Transverse colon (tissue), 4 donors: ENCODE measurements at places on chromosomes 5 and 9. TPM values are rescaled to one million over a fixed set of nuclear protein-coding genes. Genes with fewer than 3 reads are reported as not detected.

- no peak for DNase-seq
- no peaks in the 10 kb centered on the region for H3K27me3 ChIP-seq
- no peaks in the 10 kb centered on the region for H3K36me3 ChIP-seq
- no peak overlapping the region for H3K4me3 ChIP-seq
Measured at GRCh38 chr5:65967288-65968066, 41.1 kb downstream of the ERBIN start.

DNA sequence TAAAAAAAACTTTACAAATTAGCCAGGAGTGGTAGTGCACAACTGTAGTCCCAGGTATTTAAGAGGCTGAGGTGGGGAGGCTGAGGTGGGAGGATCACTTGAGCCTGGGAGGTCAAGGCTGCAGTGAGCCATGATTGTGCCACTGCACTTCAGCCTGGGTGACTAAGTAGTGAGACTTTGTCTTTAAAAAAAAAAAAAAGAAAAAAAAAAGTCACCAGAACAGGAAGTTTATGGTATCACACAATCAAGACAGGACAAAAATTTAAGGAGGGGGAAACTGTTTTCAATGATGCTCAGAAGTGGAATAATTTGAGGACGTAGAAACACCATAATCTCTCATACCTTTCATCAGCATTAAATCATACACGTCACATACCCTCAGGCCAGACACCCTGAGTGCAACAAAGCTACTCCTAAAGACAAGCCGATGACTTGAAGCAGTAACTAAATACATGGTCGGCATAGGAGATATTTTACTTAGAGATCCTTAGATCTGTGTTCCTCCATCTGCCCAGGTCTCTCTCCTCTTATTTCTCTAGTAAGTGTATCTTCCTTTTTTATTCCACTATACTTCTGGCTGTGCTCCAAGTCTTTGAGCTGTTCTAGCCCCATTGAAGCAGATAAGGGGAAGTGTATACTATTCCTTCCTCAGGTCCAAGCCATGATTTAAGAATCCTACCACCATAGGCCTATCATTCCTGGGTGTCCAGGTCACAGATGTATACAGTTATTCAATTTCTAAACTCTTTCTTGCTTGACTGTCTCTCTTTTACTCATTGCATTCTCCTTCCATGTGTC is 91.3 kb upstream of the APC start:
- no peaks in the 10 kb centered on the region for H3K4me1 ChIP-seq
- H3K4me3 ChIP-seq, result no peak overlapping the region
- H3K27me3 ChIP-seq, result no peaks in the 10 kb centered on the region
- H3K36me3 ChIP-seq, result no peaks in the 10 kb centered on the region
- no peak for DNase-seq
- H3K27ac ChIP-seq, result no peak overlapping the region

DNA sequence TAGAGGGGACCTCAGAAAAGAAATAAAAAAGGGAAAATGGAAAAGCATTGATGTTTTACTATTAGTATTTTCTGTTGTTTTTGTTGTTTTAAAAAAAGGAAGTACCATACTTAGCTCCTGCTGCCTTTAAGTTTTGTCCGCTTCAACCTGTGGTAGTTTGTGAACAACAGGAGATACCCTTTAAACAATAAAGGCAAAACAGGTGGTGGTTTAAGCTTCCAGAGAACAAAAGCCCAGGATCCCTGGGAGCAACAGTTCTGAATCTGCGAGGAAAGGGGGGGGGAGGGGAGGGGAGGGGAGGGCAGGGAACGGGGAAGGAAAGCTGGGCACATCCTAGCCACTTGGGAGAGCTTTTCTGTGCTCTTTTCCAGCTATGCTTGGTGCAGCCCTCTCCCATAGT is 2.1 kb upstream of the PSIP1 start:
- H3K27ac ChIP-seq, result no peak overlapping the region
- H3K36me3 ChIP-seq, result no peaks in the 10 kb centered on the region
- H3K4me1 ChIP-seq, result peaks cover 26% of the 10 kb centered on the region
- no peak overlapping the region for H3K4me3 ChIP-seq
- no peaks in the 10 kb centered on the region for H3K27me3 ChIP-seq

- no peak overlapping the region for H3K27ac ChIP-seq
- H3K27me3 ChIP-seq, result no peaks in the 10 kb centered on the region
- no peaks in the 10 kb centered on the region for H3K36me3 ChIP-seq
- H3K4me1 ChIP-seq, result no peaks in the 10 kb centered on the region
- DNase-seq, result no peak
Measured at GRCh38 chr9:114721491-114722079, 39.6 kb upstream of the TEX48 start.

- H3K27me3 ChIP-seq, result no peaks in the 10 kb centered on the region
- no peaks in the 10 kb centered on the region for H3K4me1 ChIP-seq
- no peaks in the 10 kb centered on the region for H3K36me3 ChIP-seq
- no peak for DNase-seq
- H3K4me3 ChIP-seq, result no peak overlapping the region
- no peak overlapping the region for H3K27ac ChIP-seq
Measured at GRCh38 chr5:2182020-2182419, 299.3 kb upstream of the IRX4 start.

DNA sequence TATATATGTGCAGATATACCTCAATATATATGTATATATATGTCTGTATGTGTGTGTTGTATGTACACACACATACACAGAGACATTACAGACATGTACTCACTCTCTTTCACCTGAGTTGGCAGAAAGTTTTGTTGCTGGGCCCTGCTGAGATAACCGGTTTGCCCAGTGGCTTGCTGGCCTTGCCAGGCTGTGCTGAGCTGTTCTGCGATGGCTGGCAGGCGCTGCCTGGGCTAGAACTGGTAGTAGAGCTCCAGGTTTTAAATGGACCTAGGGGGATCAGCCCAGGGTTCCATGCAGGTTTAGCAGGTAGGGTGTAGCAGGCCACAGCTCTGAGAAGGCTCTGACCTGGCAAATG is 394.3 kb downstream of the GADD45G start:
- no peaks in the 10 kb centered on the region for H3K27me3 ChIP-seq
- peaks cover 29% of the 10 kb centered on the region for H3K4me1 ChIP-seq
- H3K4me3 ChIP-seq, result peak overlapping the region; percentile 35
- DNase-seq, result peak; percentile 76

- no peaks in the 10 kb centered on the region for H3K27me3 ChIP-seq
- no peaks in the 10 kb centered on the region for H3K36me3 ChIP-seq
- no peak for DNase-seq
- no peak overlapping the region for H3K27ac ChIP-seq
Measured at GRCh38 chr5:77893225-77893860, 117.2 kb upstream of the TBCA start.

- DNase-seq, result no peak
- no peaks in the 10 kb centered on the region for H3K4me1 ChIP-seq
- no peaks in the 10 kb centered on the region for H3K36me3 ChIP-seq
- no peak overlapping the region for H3K4me3 ChIP-seq
- no peaks in the 10 kb centered on the region for H3K27me3 ChIP-seq
Measured at GRCh38 chr9:83721509-83721908, 13.8 kb upstream of the UBQLN1 start.

DNA sequence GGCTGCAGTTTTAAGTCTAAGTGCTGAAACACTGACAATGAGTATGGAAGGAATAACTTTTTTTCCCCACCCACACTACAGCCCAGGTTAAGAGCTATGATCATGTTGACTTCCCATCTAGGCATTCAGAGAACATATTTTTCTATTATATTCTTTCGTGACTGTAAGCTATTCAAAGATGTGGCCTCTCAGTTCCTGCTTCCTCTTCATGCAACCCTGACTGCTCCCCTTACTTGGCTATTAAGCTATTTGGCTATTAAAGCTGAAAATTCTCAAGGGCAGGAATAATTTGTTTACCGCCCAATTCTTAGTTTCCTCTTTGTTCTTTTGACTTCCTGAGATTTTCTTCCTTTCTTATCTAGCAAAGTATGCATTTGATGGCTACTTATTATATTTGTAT is 18.6 kb upstream of the ALDH1A1 start:
- no peaks in the 10 kb centered on the region for H3K4me1 ChIP-seq
- H3K27me3 ChIP-seq, result no peaks in the 10 kb centered on the region
- H3K36me3 ChIP-seq, result no peaks in the 10 kb centered on the region
- no peak overlapping the region for H3K27ac ChIP-seq
- DNase-seq, result no peak
- no peak overlapping the region for H3K4me3 ChIP-seq

DNA sequence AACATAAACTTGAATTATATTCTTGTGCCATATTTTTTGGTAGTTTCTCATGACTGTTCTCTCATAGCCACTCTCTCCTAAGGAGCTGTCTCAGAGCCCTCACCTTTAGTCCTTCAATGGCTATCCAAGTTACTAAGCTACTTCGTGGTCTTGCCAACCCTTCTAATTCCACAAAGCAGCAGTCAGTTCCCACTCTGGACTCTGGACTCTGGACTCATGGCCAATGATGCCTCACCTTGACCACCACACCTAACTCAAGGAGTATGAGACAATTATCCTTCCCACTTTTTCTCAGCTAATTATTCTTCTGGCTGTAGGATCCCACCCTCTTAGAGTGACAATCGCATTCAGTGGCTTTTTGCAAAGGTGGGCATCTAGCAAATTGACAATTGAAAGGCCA is 42.2 kb downstream of the TUSC1 start:
- H3K4me3 ChIP-seq, result no peak overlapping the region
- peaks cover 4% of the 10 kb centered on the region for H3K4me1 ChIP-seq
- no peaks in the 10 kb centered on the region for H3K36me3 ChIP-seq

TRIM36 gene
- 43.8 TPM for total RNA-seq

PDCD1LG2 gene
- total RNA-seq, result 0.64 TPM

GABRA1 gene
- total RNA-seq, result not detected

TMEFF1 gene
- total RNA-seq, result not detected

FRMPD1 gene
- 4.6 TPM for total RNA-seq

POC5 gene
- 10.1 TPM for total RNA-seq
